ENCODE measurements at places on chromosomes 13 and 19.
A peak's percentile ranks its signal among the peaks of the same experiment; 100 is the strongest.

DNA sequence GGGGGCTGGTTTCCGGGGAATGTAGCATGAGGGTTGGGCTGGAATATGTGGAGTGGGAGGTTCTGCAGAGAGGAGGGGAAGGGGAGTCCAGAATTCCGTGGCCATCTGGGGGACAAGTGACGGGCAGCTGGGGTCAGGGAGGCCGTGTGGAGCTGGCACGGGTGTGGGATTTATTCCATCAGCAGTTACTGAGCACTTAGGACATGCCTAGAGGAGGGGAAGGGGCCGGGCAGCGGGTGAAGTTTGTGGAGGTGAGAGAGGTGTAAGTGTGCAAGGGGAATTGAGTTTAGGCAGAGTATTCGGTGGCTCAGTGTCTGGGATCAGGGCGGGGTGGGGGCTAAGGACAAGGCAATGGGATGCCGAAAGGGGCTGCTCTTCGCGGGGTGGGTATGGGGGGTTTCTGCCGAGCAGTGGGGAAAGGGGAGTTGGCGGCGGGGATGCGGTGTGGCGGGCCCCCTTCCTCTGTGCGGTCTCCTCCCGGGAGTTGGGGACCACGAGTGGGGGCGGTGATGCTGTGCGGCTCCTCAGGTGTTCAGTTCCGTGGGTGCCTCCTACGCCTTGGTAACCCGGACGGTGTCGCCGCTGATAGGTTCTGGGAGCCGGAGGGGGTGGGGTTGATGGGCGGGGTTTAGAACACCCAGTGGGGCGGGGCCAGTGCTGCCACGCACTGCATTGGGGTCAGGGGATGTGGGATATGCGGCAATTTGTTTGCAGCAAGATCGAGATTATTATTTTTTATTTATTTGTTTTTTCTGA is 5.4 kb downstream of the CCDC61 start:
- no peak for DNase-seq

DNA sequence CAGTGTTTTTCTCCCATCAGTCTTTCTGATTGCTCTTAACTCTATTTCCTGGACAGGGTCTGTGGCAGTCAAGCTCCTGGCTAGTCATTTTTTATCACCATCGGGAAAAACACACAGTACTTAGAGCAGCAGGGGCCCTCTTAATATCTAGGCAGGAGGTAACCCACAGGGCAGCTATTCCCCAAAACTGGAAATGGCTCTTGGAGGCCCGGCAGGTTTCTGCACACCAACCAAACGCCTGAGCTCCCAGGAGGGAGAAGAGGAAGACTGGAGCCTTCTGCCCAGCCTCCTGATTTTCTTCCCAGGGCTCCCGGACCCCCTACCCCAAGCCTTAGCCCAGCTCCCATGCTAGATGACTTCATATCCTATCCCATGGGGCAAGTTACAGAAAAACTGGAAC is 49.3 kb upstream of the VSTM2B start:
- no peak for DNase-seq

DNA sequence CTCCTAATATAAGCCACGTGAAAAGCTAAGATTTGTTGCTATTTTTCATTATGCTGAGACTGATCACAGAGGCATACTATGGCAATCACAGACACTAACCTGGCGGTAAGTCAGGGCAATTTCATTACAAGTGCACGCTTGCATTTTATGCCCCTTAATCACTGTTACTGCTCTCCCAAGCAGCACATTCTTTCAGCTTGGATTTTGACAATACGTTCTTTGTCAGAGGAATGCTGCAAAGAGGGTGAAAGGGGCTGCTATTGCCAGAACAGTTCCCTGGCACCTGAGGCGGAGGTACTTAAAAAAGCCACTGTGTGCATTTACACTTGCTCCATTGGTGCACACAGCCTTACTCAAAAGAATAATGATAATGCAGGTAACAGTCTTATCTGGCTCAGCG is 346.6 kb downstream of the RFC3 start:
- DNase-seq: peak; percentile 88

GRCh38 chr19:5075597-5075996 is 106.7 kb downstream of the KDM4B start:
- no peak for DNase-seq

DNA sequence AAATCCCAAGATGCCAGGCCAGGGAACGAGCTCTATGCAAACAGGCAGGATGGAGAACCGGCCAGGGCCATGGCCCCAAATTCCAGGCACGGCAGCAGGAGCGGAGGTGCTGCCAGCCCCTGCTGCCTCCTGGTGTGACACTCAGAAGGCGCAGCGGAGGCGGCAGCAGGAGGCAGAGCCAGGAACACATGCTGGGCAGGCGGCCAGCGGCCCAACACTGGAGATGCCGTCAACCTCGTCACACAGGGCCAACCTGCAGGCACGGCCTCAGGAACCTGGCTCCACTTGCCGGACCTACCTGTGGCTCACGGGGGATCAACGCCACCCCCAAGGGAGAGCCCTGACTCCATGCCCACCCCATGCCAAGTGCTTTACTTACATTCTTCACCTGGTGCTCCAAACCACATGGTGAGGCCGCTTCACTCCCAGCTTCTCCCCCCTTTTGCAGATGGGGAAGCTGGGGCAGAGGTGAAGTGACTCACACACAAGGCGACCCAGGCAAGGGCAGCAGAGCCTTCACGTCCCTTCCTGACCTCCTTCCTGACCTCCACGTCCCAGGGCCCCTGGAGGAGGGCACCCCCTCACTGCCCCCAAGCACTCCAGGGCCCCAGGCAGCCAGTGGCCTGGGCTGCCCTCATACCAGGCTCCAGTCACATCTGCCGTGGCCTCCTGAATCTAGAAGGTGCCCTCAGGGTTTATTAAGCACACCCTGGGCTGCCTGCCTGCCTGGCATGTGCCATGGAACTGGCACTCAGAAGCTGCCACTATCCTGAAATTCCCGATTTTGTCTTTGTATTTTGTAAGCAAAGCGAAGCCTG is 43.5 kb downstream of the GGACT start:
- peak; percentile 75 for DNase-seq

DNA sequence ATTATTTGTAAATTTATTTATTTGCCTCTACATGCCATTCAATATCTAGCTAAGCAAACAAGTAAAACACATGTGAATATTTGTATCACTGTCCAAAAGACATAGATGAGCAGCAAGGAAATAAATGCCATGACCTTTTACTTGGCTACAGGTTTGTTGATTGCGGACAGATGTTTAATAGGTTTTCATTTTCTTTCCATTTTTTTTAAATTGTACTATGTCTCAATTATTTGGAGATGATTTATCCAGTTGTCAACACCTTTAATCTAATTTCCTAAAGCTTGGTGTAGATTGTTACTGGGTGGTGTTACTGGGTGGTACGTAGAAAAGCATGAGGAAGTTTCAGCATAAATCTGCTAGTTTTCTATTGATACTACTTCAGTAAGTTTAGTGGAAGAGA is 560.6 kb upstream of the SPRY2 start:
- no peak for DNase-seq

- no peak for DNase-seq
These were observed 130.5 kb downstream of the PAN3 start for GRCh38 chr13:28268800-28269223.

DNA sequence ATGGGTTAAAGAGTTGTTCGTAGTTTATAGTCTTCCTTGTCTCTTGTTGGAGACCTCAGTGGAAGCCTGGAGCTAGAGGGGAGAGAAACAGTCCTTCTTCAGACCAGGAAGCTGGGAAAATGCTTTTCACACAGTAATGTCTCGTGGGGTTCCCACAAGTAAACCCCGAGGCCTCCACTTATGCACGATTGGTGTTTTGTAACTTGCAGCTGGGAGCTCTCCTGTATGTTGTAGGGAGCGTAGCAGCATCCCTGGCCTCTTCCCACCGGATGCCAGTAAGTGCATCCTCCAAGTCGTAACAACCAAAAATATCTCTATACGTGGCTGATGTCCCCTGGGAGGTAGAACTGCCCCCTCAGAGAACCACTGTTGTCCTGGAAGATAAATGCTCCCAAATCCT is 3.5 kb downstream of the CHAF1A start:
- no peak for DNase-seq

DNA sequence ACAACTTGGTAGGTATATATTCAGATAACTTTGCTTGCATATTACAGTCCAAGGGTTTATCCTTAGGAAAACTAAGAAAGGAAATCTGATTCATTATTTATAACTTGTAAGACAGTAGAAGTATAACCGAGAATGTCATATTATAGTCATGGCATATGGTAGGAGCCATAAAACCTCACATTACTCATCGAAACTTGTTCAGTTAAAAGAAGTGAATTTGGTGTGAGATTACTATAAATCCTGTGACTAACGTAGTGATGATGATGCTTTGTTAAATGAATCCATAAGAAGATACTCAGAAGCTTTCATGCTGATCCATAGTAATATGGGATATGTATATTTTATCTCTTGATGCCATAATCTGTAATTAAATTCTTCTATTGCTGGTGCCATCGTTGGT is 57.3 kb downstream of the MTUS2 start:
- no peak for DNase-seq

- DNase-seq: peak; percentile 21
These were observed 48.6 kb downstream of the SCEL start for GRCh38 chr13:77584106-77584505.

DNA sequence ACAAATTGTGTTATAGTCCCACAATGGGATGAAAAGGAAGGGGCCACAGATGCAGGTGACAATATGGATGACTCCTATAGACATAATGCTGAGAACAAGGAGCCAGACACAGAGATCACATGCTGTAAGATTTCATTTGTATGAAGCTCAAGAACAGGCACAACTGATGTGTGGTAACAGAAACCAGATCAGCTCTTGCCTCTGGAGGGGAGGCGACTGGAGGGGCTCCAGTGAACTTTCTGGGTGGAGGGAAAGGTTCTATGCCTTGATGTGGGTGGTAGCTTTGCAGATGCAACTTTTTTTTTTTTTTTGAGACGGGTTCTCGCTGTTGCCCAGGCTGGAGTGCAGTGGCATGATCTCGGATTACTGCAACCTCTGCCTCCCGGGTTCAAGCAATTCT is 6.0 kb upstream of the RABAC1 start:
- DNase-seq: no peak

DNA sequence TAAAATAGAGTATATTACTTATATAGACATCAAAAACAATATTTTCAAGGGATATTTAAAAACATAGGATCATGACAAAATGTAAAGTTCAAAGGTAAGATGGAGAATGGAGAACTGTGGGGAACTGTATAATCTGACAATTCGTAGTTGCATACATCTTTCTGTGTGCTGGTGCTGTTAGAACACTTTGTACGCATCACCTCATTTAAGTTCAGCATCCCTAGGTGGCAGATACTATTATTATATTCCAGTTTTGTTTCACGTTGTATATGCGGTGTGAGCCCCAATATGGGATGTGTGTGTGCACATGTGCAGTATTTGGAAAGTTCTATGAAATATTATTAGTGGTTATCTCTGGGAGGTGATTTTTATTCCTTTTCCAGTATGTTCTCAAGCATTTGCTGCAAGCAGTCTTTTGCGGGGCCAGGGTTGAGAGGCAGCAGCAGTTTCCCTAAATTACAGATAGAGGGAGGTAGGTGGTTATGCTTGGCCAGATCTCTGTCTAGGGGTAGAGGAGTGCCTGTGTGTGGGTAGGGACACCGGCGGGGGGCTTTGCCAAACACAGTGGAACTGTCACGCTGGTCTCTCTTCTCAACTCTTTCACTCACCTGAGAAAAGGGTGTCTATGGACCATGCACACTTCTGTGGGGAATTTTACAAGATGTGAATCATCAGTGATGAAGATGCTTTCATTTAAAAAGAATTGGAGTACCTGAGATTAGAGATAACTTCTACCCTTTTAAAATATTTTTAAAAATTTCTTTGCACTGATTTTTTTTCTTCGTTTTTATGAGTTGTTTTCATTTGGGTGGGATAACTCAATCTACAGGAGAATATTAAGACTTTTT is 55.6 kb upstream of the ALOX5AP start:
- peak; percentile 13 for DNase-seq

- DNase-seq: no peak
These were observed 107.6 kb upstream of the RXFP2 start for GRCh38 chr13:31631746-31632145.

Measured in kidney tubule cell (primary cell).